Activated naive CD4-positive, alpha-beta T cell treated with anti-CD3 and anti-CD28 coated beads, Interleukin-2, amount 50 U/mL, for 72 hours (primary cell): ENCODE measurements at places on chromosomes 6 and 20. TPM values are rescaled to one million over a fixed set of nuclear protein-coding genes. Genes with fewer than 3 reads are reported as not detected.

DNA sequence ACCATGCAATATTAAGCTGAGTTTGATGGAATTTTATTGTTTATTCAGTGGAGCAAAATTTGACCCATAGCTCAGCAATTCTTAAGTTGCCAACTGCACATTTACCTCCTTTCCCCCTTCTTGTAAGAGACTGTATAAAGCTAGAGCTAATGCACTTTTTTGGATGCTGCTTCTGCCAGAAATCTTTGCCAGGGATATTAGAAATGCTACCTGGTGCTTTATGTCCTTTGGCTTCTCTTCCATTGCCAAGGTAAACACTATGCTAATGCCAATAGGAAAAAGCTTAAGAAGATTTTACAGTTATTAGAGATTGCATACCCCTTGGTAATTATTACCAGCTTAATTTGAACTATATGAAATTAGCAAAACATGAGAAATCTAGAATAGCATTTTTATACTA lies 79.0 kb upstream of the OGFRL1 start:
- no peak for DNase-seq

GRCh38 chr6:33445119-33445603 lies 9.2 kb upstream of the ZBTB9 start:
- DNase-seq, result no peak

DNA sequence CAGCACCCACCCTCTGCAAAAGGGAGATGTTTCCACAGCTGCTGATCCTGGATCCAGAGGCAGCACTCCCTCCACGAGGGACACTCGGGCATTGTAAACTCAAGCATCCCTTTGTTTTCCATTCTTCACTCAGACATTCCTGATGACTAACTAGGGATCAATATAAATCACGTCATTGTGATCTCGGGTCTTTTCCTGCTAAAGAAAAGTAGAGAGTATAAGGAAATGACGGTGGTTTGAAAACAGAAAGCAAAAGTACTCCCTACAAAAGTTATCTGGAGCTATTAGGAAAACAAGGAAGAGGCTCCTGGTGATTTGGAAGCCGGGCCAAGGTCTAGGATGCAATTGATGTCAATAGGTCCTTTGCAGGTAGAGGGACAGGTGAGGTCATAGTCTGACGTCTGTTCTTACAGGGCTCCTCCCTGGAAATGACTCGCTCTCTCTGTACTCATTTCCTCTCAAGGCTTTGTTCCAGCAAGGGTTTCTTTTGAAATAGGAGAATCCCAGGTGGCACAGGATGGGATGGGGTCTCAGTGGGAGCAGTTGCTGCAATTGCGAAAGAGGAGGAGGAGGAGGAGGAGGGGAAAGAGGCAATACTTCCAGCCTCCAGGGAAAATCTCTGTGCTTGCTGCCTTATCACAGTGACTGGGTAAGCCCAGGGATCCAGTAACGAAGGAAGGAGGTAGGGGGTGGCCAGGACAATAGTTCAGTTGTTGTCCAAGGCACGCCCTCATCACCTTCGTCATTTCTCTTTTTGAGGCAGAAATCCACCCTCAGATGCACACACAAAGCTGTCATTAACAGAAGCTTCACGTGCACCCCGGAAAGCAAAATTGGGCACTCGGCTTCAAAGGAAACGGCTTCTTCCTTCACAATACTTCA lies 222.8 kb downstream of the LY86 start:
- no peak for DNase-seq

- peak; percentile 89 for DNase-seq
Measured at GRCh38 chr6:158703837-158704822, 54.3 kb downstream of the SYTL3 start.

DNA sequence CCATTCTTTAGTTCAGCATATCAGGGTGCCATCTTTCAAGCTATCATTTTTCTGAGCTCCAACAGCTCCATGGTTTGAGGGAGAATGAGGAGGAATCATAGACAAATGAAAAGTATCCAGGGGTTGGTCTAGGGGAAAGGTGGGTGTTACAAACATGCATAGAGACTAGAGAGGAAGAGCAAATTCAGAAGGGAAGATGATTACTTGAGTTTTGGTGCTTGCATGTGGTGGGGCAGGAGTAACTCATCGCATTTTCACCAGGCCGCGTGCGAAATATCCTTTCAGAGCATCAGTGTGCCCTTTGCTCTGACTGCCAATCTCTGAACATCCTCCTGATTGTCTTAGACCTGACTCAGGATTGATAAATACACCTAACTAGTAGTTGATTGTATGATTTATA lies 7.7 kb upstream of the BICRAL start:
- DNase-seq, result peak; percentile 38

DNA sequence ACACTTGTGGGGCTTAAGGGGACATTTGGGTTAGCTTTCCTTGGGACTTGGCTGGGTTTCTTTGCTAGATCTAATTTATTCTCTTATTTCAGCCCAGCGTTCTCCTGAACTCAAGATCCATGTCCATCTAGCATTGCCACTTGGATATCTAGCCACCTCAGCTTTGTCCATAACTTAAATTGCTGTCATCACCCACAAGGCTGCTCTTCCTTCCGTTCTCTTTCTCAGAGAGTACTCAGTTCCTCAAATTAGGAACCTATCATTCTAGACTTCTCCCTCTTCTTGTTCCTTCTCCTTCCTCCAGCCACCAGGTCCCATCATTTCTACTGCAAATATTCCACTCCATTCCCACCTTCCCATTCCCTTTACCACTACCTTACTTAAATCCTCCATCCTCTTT lies 4.3 kb downstream of the SMIM26 start:
- no peak for DNase-seq

GRCh38 chr20:58660855-58661597 lies 9.9 kb downstream of the STX16 start:
- peak; percentile 61 for DNase-seq

The CLDN20 gene
- total RNA-seq, result not detected

The DDX43 gene
- 0.09 TPM for total RNA-seq

DNA sequence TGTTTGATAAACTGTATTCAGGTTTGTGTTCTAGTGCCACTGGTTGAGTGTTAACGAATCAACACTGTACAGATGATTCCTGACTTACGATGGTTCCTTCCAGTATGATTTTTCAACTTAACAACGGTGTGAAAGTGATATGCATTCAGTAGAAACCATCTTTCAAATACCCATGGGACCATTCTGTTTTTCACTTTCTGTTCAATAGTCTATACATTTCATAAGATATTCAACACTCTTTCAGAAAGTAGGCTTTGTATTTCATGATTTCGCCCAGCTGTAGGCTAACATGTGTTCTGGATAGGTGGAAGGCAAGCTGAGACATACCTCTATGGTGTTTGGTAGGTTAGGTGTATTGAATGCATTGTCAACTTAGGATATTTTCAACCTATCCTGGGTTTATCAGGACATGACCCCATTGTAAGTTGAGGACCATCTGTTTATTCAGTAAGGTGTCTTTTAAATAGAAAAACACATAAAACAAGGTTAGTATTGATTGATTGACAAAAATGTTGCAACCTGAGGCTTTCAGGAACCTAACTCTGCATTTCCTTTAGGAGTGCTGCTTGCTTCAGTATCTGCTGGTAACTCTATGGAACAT lies 32.3 kb downstream of the SYNJ2 start:
- no peak for DNase-seq

The F13A1 gene
- total RNA-seq, result not detected

DNA sequence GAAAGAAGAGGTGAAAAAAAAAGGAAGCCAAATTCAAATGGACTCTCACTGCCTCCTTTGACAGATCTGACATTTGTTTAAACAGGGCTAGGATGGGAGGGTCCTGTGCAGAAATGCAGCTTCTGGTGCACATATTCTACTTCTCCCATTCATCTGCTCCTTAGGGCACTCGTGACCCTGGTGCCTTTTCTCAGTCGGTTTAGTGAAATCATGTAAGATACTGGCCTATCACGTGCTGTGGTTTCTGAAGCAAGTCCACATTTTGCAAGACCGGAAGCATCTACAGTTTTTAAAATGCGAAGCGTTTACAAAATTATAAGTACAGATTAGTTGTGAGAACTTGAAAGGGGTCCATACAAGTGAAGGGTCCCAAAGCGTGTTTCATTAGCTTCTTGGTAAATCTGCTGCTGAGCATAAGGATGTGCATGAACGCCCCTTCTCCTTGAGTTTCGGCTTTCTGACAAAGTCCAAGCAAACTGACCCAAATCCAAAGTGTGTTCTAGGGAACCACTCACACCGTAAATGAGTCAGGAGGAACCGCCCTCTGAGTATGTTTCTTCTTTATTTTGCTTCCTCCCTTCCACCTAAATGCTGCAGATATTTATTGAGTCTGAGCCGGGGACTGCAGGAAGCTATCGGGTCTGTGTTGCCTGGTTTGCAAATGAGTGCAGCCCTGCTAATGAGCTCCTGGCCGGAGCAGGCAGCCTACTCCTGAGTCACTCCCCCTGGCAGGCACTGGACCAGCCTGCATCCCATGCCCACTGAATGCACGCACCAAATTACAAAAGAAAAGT lies 323.8 kb upstream of the JARID2 start:
- no peak for DNase-seq

The PPP1R16B gene
- 80.4 TPM for total RNA-seq

GRCh38 chr20:36274181-36274841 lies 31.8 kb upstream of the DLGAP4 start:
- DNase-seq, result no peak

The TRIM31 gene
- total RNA-seq, result not detected

DNA sequence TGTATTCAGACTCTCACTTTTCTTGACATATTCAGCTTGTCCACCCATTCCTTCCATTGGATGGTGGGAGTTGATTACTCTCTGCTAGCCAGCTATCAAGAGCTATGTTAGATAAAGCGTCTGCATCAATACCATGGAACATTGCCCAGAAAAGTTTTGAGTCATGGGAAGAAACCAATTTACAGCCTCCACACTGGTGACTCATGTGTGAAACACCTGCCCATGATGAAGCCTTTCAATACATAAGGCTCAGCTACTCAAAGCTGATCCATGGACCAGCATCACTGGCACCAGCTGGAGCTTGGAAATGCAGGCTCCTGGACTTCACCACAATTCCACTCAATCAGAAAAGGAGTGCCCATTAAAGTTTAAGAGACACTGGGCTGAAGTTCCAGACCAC lies 16.1 kb downstream of the PLA2G7 start:
- DNase-seq, result no peak

The CALHM6 gene
- total RNA-seq, result 13.9 TPM

- DNase-seq, result no peak
Measured at GRCh38 chr6:2714111-2714895, 36.4 kb downstream of the MYLK4 start.

DNA sequence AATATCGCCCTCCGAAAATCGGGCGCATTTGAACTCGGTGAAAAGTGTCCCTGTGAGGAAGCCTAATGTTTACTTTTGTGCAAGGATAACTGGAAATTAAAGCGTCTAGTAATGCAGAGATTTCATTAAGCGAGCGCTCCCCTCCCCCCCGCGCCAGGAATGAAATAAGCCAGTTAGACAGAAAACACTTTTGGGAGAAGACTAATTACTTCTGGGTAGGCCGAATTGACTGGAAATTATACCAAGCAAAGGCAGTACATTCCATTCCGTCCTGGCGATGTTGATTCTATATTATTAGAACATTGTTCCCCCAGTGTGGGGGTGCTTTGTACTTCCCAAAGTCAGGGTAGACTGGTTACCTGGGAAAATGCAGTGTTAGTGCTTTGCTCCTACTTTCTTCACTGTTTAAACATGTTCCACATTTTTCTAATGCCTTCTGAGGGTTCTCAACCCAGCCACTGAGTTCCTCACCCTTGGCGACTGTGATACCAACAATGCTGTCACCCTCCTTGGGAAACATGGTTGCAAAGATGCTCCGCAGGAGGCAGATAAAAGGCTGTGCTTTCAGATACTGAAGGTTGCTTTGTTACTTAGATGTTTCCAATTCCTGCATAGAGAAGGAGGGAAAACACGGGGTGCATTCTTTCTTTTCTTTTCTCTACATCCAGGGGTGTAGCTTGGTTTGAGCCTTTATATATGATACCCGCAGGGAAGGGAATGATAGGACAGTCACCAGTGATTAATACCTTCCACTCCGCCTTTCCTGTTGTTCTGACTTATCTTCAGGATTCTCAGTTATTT lies 2.6 kb downstream of the GJA1 start:
- DNase-seq, result no peak

- DNase-seq, result no peak
Measured at GRCh38 chr6:21037453-21037852, 503.2 kb downstream of the CDKAL1 start.

The THBD gene
- not detected for total RNA-seq

- DNase-seq, result no peak
Measured at GRCh38 chr6:1481286-1481685, 91.9 kb downstream of the FOXF2 start.
